ENCODE measurements at places on chromosomes 13 and 19.

GRCh38 chr13:99346335-99347042 lies 39.3 kb upstream of the GPR183 start:
- no peak for DNase-seq

DNA sequence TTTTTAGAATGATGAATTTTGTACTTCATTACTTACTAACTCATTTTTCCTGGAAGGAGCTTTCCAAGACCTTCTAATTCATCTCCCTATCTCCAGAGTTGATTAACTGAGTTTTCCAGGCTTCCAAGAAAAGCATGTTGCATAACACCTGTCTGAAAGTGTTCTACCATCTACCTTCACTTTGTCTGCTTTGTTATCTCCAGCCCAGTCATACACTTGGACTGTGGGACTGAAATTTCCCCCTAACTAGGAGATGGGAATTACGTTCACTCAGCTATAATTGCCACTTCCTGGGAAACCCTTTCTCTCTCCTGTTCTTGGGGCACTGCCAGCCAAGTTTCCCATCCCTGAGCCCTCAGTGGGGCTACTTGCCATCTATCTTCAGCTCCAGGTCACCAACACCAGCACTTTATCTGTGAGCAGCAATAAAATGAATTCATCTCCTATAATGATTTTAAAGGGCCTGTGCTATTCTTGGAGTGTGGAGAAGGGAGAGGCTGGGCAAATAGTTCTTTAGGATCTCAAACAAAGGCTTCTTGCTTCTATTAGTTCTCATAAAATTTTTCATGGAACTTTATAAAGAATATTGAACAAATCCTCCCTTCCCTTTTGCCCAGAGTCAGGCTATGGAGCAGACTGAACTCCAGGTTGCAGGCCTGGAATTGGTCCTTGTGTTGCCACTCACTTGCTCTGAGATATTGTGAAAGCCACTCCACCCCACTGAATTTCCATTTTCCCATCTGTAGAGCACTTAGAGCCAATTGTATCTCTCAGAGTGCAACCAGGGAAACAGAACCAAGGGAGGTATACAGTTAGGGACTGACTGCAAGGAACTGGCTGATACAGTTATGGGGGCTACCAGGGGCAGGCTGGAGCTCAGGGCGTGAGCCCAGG lies 17.8 kb upstream of the ATP12A start:
- DNase-seq, result no peak

DNA sequence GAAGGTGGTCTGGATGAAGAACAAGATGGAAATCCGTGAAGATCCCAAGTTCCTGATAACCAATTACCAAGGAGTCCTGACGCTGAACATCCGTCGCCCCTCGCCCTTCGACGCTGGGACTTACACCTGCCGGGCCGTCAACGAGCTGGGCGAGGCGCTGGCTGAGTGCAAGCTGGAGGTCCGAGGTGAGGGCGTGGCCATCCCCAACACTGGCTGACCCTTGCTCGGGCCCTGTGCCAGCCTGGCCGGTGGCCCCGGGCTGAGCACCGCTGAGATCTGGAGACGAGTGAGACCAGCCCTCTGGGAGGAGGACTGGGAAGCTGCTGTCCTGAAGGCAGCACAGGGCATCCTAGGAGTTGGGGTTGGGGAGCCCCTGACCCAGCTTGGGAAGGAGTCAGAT lies 12.0 kb upstream of the EMC10 start:
- no peak for DNase-seq

- DNase-seq, result peak; percentile 68
Observed at GRCh38 chr19:4186087-4186993, 3.9 kb downstream of the ANKRD24 start.

GRCh38 chr19:48735031-48735615 lies 5.3 kb downstream of the RASIP1 start:
- DNase-seq, result no peak

DNA sequence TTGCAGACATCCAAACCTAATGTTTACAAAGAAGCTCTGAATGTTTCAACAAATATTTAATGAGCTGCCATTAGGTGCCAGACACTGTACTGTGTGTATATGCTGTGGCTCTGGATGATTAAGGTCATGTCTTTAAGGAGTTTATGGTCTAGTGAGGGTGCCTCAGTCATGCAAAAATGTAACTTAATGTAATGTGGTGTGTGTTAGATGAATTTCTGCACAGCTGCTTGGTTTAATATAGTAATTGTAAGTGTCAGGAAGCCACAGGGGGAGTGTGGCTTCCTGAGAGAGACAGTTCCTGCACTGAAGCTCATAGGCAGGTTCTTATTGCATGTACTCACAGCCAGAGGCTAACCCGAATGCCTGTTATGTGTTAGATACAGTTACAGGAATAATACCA lies 43.3 kb downstream of the SPATA13 start:
- no peak for DNase-seq

- DNase-seq, result no peak
Observed at GRCh38 chr13:36921631-36922301, 1.7 kb upstream of the SMAD9 start.

GRCh38 chr13:81682081-81682630 lies 1341.2 kb upstream of the SPRY2 start:
- no peak for DNase-seq

DNA sequence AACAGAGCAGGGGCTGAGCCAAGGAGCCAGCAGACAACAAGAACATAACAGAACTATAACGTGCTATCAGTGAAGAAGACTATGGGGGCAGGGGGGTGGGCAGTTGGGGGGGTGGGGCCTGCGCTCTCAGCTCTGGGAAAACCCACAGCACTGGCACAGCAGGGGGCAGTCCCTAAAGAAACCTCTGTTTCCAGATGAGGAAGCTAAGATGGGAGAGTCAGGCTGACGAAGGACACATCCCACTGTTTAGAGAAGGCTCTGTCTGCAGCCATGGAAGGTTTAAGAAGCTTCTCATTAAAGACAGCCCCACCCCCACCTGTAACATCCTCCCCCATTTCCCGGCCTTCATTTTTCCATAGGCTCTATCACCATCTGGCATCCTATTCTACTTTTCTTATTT lies 7.1 kb upstream of the DOCK9 start:
- DNase-seq, result no peak
